Fibroblast of skin of right biceps (primary cell): ENCODE measurements at places on chromosomes 5 and 9.

GRCh38 chr5:175893466-175893865 is 22.1 kb downstream of the CPLX2 start:
- DNase-seq: no peak

DNA sequence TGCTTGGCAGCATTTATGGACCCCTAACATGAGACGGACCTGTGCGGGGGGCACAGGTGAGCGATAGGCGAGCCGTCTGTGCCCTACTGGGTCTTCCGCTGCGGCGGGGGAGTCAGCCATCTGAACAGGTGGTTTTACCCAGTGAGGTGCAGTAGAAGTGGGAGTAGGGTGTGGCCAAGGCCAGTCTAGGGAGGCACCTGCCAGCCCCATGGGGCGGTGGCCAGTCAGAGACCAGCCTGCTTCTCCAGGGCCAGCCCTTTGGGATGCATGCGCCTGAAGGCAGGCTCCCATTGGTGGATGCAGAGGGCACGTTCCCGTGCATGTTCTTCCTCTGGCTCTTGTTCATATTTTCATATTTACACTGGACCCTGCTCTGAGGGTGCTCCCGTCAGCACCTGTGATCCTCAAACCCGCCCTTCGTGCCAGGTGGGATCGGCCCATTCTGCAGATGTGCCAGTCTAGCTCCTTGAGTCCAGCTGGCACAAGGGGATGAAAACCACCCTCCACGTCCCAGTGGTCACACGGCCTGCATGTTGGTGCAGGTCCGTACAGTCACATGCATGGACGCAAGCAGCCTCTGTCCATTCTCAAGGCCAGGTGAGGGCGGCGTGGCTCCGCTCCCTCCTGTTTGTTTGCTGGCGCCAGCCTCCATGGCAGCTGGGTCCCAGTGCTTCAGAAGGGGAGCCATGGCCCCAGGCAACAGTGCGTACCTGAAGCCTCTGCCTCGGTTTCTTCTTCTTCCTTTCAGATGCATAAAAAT is 9.0 kb downstream of the COL5A1 start:
- no peak for DNase-seq

DNA sequence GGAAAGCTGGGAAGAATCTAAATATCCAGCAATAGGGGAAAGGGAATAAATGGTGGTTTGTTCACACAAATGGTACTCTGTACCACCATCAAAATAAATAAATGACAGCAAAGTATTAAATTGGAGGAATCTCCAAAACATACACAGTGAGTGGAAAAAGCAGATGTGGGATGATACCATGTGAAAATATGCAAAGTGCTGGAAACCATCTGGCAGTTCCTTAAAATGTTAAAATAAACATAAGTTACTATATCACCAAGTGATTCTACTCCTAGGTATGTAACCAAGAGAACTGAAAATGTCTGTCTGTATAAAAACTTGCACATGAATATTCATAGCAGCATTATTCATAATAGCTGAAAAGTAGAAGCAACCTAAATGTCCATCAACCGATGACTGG is 41.9 kb upstream of the TEX48 start:
- DNase-seq: peak; percentile 80

- DNase-seq: no peak
These were observed 114.1 kb downstream of the DAPK1 start for GRCh38 chr9:87611776-87612175.

GRCh38 chr5:92775711-92776615 is 805.1 kb downstream of the NR2F1-AS1 start:
- peak; percentile 49 for DNase-seq

DNA sequence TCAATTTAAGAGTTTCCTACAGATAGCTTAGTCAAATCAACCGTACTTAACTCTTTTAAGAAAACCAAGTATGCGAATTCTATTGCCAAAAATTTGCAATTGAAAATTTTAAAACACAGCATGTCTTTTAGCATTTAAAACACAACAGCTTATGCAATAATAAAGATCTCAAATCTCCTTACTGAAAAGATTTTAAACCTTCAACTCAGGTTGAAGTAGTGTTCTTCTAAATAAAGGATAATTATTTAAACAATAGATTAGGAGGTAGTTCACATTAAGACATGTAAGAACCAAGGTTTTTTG is 5.5 kb downstream of the NR3C1 start:
- DNase-seq: no peak

DNA sequence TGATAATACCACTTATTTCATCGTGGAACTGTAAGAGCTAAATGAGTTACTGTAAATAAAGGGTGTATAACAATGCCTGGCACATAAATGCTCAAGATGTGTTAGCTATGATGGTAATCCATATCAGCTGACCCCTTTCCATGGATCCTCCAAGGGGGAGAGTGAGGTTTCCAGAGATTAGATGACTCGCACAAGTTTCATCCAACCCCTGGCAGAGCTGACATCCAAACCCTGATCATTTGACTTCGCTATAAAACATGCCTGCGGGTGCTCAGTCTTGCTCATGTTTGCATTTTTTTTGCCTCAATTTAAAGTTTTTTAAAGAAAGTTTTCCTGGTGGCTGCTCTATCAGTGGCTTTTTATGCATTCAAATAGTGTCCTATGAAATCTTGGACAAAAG is 145.7 kb upstream of the SMIM23 start:
- DNase-seq: peak; percentile 39

DNA sequence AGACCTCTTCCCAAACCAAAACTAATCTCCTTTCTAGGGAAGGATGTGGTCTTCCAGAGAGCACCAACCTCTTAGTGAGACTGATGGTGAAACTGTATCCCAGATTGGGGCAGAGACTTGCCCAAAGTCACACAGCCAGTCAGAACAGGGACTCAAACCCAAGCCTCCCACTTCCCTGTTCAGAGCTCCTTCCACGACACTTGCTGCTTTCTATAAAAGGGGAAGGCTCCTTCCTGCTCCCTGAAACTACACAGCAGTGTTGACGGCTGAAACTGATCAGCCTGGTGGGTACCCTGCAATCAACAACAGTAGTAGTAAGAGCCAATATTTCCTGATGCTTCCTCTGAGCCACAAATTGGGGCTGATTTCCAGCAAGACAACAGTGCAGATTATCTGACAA is 1.5 kb downstream of the TOR2A start:
- DNase-seq: no peak

GRCh38 chr5:108905805-108906204 is 158.1 kb downstream of the FER start:
- no peak for DNase-seq

GRCh38 chr9:91803151-91803940 is 146.7 kb downstream of the ROR2 start:
- DNase-seq: peak; percentile 78

DNA sequence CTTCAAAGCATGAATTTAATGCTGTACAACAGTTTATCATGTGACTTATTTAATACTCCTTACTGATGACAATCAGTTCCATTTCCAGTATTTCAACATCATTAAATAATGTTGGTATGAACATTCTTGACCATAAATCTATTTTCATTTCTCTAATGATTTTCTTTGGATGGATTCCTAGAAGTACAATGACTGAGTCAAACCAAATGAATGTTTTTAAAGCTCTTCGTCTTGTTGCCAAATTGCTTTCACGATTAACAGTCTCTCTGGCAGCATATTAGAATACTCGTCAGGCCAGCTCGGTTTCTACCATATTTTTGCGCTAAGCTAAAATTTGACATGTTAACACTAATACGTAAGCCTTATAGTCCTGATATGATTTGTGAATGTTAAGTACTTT is 197.0 kb downstream of the TRPM3 start:
- DNase-seq: peak; percentile 94

DNA sequence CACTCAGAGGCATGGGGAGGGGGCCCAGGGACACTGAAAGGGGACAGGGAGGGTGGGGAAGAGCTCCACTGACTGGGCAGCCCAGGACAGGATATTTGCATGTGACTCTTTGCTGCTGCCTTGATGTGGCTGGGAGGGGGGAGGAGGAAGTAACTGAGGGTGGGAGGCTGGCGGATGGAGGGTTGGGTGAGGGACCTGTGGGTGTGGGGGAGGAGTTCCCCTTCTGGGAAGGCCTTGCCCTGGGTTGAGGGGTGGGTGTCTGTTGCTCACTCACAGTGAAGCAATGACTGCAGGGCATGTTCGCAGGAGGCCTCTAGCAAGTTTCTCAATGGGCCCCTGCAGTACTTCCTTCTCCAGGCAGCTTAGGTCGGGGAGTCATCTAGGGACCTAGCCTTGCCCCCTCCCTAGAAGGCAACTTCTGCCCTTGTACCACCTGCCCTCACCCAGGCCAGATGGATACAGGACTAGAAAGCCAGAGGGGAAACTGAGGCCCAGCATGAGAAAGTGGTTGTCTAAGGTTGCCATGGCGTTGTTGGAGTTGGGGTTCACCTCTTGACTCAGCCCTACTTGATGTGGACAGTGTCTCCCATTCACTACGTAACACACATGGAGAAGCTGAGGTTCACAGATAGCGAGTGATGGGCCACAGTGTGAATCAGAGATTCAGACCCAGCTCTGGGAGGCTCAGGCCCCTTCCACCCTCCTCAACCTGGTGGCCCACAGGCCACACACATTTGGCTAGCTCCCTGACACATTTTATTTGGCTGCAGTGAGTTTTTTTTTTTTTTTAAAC is 3.0 kb downstream of the GRK6 start:
- DNase-seq: no peak
